ENCODE measurements at places on chromosomes 16 and 17.
A peak's percentile ranks its signal among the peaks of the same experiment; 100 is the strongest.

DNA sequence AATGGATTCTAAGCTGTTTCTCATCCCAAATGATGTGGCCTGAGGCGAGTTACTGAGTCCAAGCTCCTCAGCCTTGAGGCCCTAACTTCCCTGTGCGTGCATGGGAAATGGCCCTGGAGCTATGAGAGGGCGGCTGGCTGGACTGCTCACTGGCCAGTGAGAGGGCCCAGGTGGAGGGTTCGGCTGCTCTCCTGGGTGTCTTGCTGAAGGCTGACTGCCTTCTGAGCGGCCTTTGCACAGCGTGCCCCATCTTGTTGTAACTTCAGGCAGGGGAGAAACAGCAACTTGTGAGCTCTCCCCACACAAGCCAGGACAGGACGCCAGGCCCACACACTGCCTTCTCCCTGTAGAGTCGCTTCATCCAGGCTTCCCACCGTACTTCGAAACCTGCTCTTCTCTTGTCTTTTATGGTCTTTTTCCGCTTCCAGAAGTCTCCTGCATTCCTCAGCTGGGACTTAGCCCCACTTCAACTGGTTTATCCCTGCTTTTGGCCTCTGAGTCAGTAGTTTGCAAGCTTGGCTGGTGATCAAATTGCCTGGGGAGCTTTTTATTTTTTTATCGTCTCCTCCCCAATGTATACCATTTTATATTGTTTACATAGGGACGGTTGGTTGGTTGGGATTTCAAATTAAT lies 13.3 kb downstream of the CDH3 start:
- no peak overlapping the region for H3K27ac ChIP-seq
- H3K27me3 ChIP-seq, result peaks cover 17% of the 10 kb centered on the region
- no peaks in the 10 kb centered on the region for H3K36me3 ChIP-seq
- H3K4me1 ChIP-seq, result no peaks in the 10 kb centered on the region

- H3K4me1 ChIP-seq, result peaks cover 85% of the 10 kb centered on the region
- H3K27ac ChIP-seq, result peak overlapping the region; percentile 93
- H3K4me3 ChIP-seq, result peak overlapping the region; percentile 66
- H3K27me3 ChIP-seq, result no peaks in the 10 kb centered on the region
- peaks cover 3% of the 10 kb centered on the region for H3K36me3 ChIP-seq
- DNase-seq, result no peak
Observed at GRCh38 chr17:78748048-78748729, 33.9 kb downstream of the CYTH1 start.

DNA sequence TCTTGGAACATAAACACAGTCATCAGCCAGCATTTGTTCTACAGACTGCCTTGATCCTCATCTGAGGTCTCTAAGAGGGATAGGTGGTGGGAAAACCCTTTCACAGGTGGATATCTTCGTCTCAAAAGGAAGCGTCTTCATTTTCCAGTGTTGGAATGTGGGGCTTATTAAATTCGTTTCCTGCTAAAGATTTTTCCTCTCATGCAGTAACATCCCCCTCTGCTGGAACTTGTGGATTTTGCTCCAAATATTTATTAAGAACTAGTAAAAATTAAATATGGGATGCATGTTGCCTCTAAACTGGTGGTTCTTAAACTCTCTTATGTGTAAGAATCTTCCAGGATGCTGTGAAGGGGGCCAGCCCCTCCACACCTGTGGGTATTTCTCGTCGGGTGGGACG lies 20.1 kb upstream of the MLYCD start:
- no peaks in the 10 kb centered on the region for H3K4me1 ChIP-seq
- H3K27me3 ChIP-seq, result no peaks in the 10 kb centered on the region
- no peaks in the 10 kb centered on the region for H3K36me3 ChIP-seq

DNA sequence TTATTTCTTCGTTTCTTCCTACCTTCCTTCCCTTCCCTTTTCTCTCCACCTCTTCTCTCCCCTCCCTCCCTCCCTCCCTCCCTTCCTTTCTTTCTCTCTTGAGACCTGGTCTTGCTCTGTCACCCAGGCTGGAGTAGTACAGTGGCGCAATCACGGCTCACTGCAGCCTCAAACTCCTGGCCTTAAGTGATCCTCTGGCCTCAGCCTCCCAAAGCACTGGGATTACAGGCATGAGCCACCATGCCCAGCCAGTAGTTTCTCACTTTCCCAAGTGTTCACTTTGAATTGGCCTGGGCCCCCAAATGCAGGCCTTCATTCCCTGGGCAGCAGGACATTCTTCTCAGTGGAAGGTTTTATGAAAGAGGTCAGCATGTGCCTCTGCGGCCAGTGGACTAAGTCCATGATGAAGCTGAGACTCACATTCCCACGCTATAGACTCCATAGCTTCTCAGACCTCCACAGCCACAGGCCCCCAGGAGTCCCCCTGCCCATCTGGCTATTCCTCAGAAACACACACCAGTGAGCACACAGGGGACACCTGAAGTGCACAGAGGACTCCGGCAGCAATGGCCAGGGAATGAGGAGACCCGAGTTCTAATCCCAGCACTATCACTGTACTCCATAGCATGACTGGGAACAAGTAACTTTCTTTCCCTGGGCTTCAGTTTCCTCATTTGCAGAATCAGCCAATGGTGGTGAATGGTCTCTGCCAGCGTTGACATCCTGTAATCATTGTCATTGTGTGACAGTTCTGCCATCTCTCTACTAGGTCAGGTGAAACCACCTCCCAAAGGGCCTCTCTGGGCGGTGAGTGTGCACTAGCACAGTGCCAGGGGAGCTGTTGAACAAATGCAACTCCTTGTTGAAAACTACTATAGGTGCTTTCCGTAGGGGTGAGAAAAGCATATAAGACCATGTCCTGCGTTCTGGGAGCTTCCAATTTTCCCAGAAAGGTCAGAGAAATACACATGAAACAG lies 69.2 kb upstream of the TBX2 start:
- DNase-seq, result no peak
- no peaks in the 10 kb centered on the region for H3K36me3 ChIP-seq
- no peak overlapping the region for H3K4me3 ChIP-seq
- H3K4me1 ChIP-seq, result no peaks in the 10 kb centered on the region
- no peak overlapping the region for H3K27ac ChIP-seq

- H3K36me3 ChIP-seq, result no peaks in the 10 kb centered on the region
- no peaks in the 10 kb centered on the region for H3K4me1 ChIP-seq
- no peak overlapping the region for H3K4me3 ChIP-seq
- H3K27me3 ChIP-seq, result no peaks in the 10 kb centered on the region
- H3K27ac ChIP-seq, result no peak overlapping the region
Observed at GRCh38 chr16:23663918-23664317, 14.8 kb upstream of the PLK1 start.

GRCh38 chr16:23225634-23226033 lies 43.1 kb downstream of the SCNN1G start:
- H3K27ac ChIP-seq, result no peak overlapping the region
- no peak overlapping the region for H3K4me3 ChIP-seq

DNA sequence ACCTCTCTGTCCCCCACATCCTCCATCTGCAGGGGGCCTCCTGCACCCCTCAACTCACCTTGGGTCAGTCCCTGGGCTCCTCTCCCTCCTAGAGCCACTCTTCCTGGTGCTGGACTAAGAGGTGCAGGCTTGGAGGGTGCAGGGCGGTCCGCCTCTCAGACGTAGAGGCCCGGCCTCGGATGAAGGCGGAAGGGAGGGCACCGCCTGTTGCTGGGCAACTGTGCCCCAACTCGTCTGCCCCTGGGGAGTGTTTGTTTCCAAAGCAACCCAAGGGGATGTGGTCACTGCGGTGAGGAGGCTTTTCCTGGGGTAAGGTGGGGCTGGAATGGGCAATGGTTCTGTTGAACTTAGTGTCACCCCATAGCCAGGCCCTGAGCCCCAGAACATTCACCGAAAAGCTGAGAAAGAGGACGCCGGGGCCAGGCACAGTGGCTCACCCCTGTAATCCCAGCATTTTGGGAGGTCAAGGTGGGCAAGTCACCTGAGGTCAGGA lies at the start of gene C16orf54:
Gene C16orf54 (minus strand): TSS at position 138 of the 493 bp plus-strand sequence. CDS start 1,039 bp downstream, outside the sequence.
- H3K27me3 ChIP-seq, result no peaks in the 10 kb centered on the region
- peaks cover 74% of the 10 kb centered on the region for H3K4me1 ChIP-seq
- peak within 1 kb of the TSS; percentile 80 for H3K4me3 ChIP-seq
- DNase-seq, result peak; percentile 94
- H3K36me3 ChIP-seq, result peaks cover 12% of the 10 kb centered on the region

- no peak overlapping the region for H3K27ac ChIP-seq
- H3K4me1 ChIP-seq, result no peaks in the 10 kb centered on the region
- no peak overlapping the region for H3K4me3 ChIP-seq
Observed at GRCh38 chr16:81709016-81709900, 69.8 kb upstream of the PLCG2 start.

DNA sequence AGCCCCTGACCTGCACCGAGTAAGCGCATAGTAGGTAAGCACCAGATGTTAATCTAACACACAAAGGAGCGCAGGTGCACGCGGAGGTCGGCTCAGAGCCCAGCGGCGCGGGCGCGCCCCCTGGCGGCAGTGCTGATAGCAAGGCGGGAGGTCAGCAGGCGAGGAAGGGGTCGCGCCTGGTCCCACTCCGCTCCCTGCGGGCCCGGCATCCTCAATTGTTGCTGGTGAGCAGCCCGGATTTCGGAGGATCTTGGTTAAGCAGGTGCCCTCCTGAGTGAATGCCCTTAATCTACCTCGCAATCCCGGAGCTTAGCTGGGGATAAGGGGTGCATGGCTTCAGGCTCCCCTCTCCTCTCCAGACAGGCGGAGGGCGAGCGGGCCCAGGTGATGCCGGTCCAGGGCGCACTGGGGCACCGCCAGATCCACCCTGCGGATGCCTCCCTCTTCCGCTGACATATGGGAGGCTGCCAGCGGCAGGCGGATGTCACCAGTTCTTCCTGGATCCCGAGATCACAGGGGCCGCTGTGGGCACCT lies 4.0 kb upstream of the WNT3 start:
- no peak overlapping the region for H3K27ac ChIP-seq
- peaks cover 74% of the 10 kb centered on the region for H3K27me3 ChIP-seq
- DNase-seq, result no peak
- peaks cover 30% of the 10 kb centered on the region for H3K4me1 ChIP-seq
- no peak overlapping the region for H3K4me3 ChIP-seq
